ENCODE measurements at places on chromosomes 12 and 14. TPM values are rescaled to one million over a fixed set of nuclear protein-coding genes. Genes with fewer than 3 reads are reported as not detected.

TAS2R10 gene
- total RNA-seq: 0.52 TPM

RNASE4 gene
- 1.6 TPM for total RNA-seq

GRCh38 chr12:94829552-94829951 is 173.9 kb downstream of the NDUFA12 start:
- no peaks in the 10 kb centered on the region for H3K36me3 ChIP-seq
- no peaks in the 10 kb centered on the region for H3K27me3 ChIP-seq
- no peak overlapping the region for H3K4me3 ChIP-seq

DNA sequence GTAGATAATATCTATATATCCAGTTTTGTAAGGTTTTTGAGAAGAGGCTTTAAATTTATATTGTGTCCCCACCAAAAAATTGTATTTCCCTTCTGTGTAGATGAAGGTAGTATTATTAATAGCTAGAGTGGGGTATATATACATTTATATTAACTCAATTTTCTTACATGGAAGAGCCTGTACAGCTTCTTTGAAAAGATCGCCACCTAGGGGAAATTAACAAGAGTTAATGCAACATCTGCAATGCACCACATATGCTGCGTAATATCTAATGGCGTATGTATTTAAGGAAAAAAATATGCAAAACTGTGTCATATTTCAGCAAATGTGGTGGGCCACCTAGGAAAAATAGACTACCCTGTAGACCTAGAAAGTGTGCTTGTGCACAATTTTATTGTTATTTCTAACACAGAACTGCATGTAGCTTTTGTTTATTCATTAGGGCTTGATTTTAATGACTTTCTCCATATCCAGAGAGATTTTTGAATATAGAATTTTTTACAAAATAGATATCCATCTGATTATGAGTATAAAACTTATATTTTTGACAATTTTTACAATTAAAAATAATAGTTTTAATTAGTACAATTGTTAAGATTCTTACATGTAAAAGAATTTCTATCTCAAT is 14.0 kb downstream of the CCER1 start:
- DNase-seq: no peak
- no peaks in the 10 kb centered on the region for H3K27me3 ChIP-seq
- H3K36me3 ChIP-seq: no peaks in the 10 kb centered on the region

GRCh38 chr12:19482551-19483109 is 43.3 kb downstream of the AEBP2 start:
- peak; percentile 83 for DNase-seq
- H3K36me3 ChIP-seq: peaks cover 54% of the 10 kb centered on the region
- no peak overlapping the region for H3K4me3 ChIP-seq
- no peaks in the 10 kb centered on the region for H3K27me3 ChIP-seq
- H3K4me1 ChIP-seq: no peaks in the 10 kb centered on the region

- H3K27ac ChIP-seq: no peak overlapping the region
- H3K4me3 ChIP-seq: no peak overlapping the region
- peaks cover 47% of the 10 kb centered on the region for H3K36me3 ChIP-seq
- H3K4me1 ChIP-seq: no peaks in the 10 kb centered on the region
Measured at GRCh38 chr14:71117839-71118743, 210.8 kb downstream of the PCNX1 start.
